Left renal cortex interstitium (tissue), 4 donors: ENCODE measurements at places on chromosomes 6 and 20. TPM values are rescaled to one million over a fixed set of nuclear protein-coding genes. Genes with fewer than 3 reads are reported as not detected.

The PRRT1 gene
- polyA plus RNA-seq = 2.5 TPM

DNA sequence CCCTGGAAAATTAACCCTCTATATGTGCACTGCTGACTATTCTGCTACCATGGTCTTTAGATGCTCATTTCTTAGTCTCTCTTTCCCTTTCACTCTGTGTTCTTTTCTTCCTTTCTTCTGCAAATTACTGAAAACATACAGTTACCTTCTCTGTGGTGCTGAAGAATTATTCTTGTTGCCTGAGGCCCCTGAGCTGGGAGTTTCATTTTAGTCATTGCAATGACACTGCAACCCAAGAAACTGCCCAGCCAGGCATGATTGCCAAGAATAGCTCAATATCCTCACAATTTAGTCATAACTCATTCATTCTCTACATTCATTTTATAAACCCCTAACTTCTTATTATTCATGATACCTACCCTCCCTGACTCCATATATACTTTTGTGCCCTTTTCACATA lies 245.8 kb upstream of the RAB32 start:
- DNase-seq = no peak

The CGAS gene
- 3.8 TPM for polyA plus RNA-seq

- no peak for DNase-seq
Measured at GRCh38 chr6:133034509-133035206, 206.5 kb upstream of the EYA4 start.

The NT5E gene
- 5.0 TPM for polyA plus RNA-seq

DNA sequence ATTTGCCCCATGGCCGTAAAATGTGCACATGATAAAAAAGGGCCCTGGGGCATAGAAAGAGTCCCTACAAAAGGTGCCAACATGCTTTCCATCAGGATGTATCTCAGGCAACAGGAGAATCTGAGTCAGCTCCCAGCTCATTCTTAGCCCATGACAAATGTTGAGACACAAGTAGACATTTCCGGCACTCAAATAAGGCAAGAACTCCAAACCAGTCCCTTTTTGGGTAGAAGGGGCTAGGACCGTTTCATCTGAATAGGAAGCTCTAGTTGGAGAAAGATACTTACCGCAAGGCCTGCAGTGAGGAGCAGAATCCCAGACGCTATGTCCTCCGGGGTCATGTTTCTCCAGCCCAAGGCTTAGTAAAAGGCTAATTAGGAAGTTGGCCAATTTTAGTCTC lies 261.0 kb upstream of the RIN2 start:
- no peak for DNase-seq

The SALL4 gene
- 12.9 TPM for polyA plus RNA-seq

The ELOVL5 gene
- polyA plus RNA-seq = 68.6 TPM

The SLC32A1 gene
- polyA plus RNA-seq = 0.89 TPM

The BMP6 gene
- 7.3 TPM for polyA plus RNA-seq

GRCh38 chr6:28914941-28915340 lies 8.8 kb downstream of the TRIM27 start:
- DNase-seq = no peak

GRCh38 chr6:106244931-106245330 lies 80.6 kb downstream of the ATG5 start:
- DNase-seq = no peak
